ENCODE measurements at places on chromosomes 12 and 14.

DNA sequence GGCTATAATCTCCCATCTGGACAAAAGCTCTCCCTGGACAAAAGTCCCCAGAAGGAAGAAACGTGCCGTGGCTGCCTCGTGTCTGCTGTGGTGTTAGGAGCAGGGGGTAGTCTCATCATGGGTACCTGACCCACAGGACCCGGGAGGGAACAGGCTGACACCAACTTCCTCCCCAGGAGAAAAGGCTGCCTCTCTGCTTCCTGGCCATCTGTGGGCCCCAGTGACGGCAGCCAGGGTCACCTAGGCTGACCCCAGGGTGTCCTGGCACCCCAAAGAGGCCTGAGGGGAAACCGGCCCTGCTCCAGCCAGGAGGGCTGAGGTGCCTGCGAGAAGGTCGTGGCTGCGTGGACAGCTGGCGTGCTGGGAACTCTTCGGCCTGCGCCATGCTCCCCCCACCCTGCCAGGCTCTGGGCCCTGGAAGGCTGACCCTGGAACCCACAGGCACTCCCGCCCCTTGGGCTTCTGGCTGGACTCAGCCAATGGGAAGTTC lies 133.9 kb downstream of the RFLNA start:
- DNase-seq: no peak

DNA sequence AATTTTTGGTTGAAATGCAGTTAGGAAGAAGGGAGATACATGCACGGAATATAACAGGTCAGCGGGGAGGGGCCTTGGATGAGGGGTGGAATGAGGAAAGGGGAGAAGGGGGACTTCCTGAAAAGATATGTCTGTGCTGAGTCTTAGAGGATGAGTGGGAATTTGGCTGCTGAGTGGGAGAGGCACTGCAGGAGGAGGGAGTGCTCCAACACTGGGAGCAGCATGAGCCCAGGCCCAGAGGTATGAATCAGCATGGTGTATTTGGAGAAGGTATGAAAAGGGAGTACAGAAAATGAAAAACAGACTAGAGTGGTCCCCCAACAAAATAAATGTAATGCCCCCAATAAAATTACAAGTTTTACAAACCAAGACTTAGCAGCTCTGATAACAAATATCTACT lies 394.4 kb downstream of the IPO8 start:
- DNase-seq: no peak

DNA sequence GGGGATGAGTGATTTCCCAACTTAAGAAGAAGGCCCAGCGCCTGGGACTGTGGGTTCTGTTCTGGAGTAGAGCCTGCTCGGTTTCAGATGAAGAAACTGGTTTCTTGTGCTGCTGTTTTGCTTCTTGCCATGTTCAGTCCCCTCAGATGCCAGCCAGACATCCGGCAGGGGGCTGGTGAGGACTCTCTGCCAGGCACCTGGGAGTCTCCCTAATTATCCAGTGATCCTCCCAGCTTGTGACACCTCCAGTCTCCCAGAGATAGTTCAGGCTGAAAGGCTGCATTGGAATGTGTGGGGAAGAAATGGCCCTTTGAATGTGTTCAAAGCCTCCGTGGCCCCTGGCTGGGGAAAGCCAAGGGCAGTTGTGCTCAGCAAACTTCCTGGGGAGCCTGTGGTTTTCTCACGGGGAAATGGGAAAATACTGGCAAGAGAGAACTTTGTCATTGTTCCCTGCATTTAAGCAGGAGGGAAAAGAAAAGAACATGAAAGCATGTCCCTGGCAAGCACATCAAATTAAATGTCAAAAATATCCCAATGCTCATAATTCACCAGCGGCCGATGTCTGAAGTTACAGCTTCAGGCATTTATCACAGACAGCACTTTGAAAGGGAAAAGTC lies 8.5 kb upstream of the SERPINA12 start:
- DNase-seq: peak; percentile 67

DNA sequence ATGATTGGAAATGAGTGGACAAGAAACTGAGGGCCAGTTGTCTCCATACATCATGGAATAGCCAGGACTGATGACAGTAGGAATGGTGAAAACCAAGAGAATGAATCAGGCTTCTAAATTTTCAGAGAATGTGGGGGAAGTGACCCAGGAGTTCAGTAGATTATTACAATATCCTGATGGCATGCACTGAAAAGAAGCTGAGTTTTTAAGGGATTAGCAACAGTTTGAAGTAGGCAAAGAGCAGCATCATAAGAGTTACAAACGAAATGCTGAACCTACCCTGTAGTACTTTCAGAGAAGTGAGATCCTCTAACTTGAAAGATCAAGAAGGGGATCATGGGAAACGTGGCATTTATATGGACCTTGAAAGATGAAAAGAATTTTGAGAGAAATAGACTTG lies 13.2 kb downstream of the SLC2A14 start:
- DNase-seq: no peak

DNA sequence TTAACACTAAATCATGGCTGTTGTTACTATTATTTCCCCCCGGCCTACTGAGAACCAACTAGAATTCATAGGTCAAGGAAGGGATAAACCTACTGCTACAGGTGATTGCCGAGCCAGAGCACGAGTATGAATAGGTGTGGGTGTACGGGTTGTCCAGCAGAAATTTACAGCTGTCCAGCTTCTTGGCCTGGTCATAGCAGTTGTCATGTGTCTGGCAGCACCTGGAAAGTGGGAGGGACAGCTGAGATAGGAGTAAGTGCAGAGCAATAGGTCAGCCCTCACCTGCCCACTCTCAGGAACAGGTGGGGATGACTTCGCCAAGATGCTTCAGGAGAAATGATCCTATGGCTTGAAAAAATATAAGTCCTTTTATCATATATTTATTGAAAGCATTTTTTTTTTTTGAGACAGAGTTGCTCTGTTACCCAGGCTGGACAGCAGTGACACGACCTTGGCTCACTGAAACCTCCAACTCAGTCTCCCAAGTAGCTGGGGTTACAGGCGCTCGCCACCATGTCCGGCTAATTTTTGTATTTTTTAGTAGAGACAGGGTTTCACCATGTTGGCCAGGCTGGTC lies 2.6 kb downstream of the PLA2G1B start:
- no peak for DNase-seq

DNA sequence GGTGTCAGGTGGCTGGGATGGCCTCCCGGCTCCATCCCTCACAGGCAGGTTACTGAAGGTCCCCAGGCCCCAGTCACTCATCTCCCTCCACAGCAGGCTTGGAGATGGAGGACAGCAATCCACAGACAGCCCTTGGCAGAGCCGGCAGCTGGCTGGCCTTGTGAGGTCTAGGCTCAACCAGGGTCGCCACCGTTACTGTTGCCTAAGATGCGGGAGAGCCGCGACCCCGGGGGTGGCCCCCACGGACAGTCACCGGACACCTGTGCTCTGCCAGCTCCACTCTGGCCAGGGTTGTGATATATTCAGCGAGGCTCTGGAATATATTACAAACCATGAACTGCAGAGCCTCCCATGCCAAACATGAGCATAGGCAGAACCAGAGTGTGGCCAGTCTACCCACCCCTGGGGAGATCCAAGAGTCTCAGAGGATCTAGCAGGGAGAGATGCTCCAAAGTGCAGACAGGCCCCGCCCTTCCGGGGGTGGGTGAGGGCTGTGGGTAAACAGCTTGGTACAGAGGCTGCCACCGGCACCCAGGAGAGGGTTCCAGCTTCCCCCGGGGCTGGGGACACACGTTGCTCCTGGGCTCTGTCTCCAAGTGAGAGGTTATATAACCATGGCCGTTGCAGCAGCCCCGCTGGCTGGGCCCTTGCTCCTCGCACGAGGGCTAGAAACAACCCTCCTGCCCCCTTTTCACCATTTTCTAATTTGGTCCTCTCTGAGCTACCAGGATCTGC lies 55.9 kb upstream of the DIO3 start:
- no peak for DNase-seq

GRCh38 chr14:85534458-85535293 lies 4.7 kb downstream of the FLRT2 start:
- DNase-seq: no peak

- no peak for DNase-seq
These were observed 40.1 kb upstream of the WNK1 start for GRCh38 chr12:712172-712863.

GRCh38 chr12:68420225-68421010 lies 88.3 kb upstream of the MDM1 start:
- no peak for DNase-seq

- no peak for DNase-seq
These were observed 148.3 kb upstream of the GRIN2B start for GRCh38 chr12:14129611-14130195.

GRCh38 chr14:49134940-49135339 lies 451.2 kb downstream of the RPS29 start:
- no peak for DNase-seq

DNA sequence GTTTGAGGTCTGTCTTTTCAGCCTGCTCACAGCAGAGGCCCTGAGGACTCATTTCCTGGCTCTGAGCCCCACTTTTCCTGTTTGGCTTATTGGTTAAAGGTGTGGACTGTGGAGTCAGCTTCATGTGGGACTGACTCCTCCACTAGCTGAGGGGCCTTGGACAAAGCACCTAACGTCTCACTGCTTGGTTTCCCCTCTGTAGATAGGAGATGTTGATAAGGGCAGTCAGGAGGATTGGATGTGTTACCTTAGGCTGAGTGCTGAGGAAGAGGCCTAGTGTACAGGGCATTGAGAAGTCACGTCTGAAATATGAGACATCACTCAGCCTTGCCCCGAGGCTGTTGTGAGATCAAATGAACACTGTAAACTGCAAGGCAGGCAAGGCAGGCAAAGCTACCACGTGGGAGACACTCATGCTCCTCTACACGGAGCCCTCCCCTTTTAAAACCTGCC lies 27.1 kb upstream of the TCL1A start:
- DNase-seq: no peak

DNA sequence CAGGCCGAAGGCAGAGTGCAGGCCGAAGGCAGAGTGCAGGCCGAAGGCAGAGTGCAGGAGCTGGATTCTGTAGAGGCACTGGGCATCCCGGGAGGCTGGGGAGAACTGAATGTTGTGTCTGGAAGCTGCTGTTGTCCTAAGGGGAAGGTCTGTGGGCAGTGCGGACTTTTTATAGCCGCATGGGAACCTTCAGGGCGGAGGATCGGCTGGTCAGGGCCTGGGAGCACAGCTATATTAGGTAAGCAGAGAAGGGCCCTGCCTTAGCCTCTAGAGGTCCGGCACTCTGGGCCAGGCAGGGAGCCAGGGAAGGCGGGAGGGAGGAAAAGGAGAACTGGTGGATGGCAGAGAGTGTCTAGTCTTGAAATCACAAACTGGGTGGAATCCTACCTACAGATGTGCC lies 14.2 kb downstream of the CABP1 start:
- no peak for DNase-seq

DNA sequence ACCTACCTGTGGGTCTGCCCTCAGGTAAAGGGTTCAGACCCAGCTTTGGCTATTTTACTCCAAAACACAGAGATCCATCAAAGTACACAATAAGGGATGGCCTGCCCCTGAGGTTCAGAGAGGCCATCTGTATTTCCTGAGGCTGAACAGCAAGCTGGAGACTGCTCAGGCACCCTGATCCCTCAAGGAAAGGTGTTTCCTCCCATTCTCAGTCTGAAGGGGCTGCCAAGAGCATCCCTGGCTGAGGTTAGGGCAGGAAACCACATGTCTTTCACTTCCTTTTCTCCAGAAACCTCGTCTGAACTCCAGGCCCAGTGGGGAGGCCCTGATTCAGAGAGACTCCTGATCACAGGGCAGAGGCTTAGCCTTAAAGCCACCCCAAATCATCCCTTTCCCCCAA lies 1.5 kb downstream of the RILPL1 start:
- no peak for DNase-seq

DNA sequence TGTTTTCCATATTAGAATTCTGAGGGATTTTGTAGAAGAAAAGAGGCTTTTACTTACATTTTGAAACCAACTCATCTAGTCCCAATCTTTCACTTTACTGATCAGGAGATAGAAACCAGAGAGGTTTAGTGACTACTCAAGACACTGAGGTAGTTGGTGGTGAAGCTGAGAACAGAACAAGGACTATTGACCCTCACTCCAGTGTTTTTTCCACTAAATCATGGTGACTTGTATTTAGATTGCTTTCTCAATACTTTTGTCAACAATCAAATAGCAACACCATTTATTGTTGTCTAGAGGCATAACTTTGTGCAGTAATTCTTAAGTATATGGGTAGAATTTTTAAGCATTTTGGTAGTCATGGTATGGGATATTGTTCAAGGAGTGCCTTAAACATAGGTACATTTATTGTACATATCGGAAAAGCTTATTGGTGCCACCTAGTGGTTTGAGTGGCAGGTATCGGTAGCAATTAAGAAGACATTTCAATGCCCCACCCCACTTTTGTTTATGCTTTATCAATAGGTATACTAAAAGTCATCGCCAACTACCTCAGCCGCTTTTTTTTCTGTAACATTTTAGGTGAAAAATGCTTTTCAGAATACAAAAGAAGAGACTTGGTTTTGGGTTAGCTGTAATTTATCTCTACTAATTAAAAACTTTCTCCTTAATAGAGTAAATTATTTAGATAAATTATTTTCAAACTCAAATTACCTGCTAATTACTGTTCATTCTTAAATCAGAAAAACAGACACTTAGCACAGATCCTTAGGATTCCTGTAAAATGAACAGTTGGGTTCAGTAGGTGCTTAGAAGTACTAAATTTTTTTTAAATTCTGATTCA lies 47.3 kb upstream of the PAWR start:
- no peak for DNase-seq
